ENCODE measurements at places on chromosomes 3 and 15.

GRCh38 chr3:10405816-10406215, 84.9 kb upstream of the SEC13 start:
- DNase-seq, result no peak

DNA sequence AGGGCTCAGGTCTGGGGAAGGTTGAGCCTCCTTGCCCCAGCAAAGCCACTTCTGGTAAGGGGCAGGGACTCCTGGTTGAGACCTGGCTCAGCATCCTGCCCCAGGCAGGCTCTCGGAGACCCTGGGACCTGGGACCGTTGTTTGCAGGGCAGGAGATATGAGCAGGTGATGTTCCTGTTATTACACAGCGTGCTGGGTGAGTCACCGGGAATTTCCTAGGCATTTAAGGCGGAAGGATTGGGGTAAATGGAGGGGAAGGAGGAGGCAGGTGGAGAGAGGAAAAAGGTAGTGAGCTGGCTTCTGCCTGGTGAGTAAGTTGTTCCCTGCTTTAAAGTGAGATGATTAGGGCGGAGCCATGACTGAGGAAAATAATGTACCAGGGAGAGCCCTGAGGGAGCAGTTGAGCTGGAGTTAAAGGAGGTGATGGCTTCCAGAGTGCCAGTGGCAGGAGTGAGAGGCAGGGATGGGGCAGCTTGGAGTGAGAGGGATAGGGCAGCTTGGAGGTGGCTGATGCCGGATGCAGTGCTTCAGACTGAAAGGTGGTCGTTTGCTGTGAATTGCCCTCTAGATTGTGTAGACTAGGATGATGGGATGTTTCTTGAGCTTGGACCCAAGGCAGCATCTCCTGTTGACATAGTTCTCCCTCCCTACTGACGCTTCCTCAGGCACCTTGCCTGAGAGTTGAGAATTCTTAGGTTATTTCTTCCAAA, 79.4 kb downstream of the AAGAB start:
- DNase-seq, result no peak

DNA sequence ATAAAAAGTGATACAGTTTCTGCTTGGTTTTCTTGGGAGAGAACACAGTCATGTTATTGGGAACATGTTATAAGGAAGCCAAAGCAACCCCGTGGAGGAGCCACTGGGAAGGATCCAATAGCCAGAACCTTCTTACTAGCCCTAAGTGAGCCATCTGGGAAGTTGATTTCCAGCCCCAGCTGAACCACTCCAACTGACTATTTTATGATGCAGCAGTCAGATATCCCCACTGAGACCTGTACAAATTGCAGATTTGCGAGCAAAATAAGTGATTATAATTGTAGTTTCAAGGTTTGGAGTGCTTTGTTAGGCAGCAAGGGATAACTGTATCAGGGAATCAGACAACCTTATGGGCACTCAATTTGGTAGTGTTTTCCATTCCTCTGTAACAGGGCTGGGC, 43.3 kb upstream of the ZPLD1 start:
- no peak for DNase-seq

DNA sequence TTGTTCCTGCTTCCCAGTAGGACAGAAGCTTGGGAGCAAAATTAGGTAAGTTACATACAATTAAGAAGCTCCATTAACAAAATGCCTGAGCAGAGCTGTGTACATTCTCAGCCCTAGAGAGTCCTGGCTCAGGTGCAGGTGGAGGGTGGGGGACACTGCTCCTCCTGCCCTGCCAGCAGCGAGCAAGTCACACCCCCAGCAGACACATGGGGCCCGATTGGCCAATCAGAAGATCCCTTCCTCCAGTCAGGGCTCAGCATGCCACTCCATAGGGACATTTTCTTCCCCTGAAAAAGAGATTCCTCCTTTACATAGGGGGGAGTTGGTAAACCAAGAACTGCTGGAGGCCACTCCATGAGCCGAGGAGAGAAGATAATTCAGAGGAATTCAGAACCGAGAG, 62.1 kb downstream of the PLXNA1 start:
- no peak for DNase-seq

GRCh38 chr3:17554078-17554477, 188.4 kb downstream of the TBC1D5 start:
- DNase-seq, result no peak

GRCh38 chr3:37626736-37627565, 234.7 kb upstream of the CTDSPL start:
- DNase-seq, result no peak

DNA sequence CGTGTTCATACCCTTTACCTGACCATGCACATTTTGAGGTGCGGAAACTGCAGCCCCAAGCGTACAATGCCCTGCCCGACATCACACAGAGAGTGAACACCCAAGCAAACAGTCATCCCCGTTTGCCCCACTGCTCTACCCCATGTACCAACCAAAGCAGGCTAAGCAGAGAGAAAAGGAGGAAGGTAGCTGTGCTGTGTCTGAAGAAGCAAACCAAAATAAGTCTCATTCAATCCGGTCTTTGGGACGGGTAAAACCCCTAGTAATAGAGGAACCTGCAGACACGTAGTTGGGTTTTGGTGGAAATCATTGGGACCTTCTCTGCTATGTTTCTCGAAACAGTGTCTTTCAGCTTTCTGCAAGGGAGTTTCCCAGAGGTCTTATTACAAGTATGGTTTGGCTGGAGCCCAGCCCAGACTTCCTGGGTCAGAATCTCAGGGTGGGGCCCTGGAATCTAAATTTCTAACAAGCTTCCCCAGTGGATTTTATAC, 164.6 kb upstream of the HES1 start:
- DNase-seq, result peak; percentile 81

- DNase-seq, result no peak
These were observed 16.0 kb downstream of the SEC61A1 start for GRCh38 chr3:128068156-128068620.

- DNase-seq, result no peak
These were observed 104.8 kb downstream of the FILIP1L start for GRCh38 chr3:100009276-100010086.

DNA sequence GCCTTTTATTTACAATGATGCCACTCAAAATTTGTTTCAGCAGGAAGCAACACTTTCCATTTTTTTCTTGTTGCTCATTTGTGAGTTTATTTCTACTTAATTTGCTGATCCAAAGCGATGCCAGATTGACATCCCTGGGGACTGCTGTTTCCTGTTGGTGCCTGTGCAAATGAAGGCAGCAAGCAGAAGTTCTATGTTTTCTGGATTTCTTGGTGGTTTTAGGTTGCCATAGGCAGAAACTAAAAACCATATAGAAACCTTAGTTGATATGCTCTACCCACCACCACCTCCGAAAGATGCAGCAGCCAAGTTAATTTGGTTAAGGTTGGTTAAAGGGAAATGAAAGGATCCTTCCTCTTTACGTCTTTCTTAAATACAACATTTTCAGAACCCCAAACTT, 356.2 kb downstream of the RBMS3 start:
- DNase-seq, result no peak

GRCh38 chr15:61069394-61070075, 159.6 kb downstream of the RORA start:
- DNase-seq, result no peak

GRCh38 chr3:16313886-16314645, 49.1 kb downstream of the OXNAD1 start:
- DNase-seq, result no peak

DNA sequence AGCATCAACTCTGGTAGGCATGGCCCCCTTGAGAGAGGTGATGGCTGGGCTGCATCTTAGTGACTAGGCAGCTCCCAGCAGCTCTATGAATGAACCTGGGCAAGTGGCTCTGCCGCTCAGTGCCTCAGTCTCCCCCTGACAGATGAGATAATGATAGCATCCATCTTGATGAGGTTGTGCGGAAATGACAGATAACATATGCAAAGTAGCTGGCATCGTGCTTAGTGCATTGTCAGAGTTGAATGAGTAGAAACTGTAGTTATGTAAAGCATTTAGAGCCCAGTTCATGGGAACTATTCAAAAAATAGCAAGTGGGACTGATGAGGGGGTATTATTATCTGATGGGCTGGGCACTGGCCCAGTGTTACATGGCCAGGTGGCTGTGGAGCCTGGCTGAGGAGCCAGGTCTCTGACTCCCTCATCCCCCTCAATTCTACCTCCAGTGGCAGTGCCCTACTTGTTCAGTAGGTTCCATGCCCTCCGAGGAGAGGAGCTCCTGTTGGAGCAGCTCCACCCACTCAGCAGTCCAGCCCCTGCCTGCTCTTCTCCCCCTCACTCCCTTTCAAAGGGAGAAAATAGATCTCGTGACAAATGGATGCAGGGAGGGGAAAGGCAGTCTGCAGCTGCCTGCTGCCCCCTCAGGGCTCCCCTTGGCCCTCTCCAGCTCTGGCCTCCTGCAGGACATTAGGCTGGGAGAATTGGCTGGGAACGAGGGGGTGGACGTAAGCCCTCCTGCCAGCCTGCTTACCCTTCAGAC, 6.6 kb downstream of the PRKCD start:
- no peak for DNase-seq

DNA sequence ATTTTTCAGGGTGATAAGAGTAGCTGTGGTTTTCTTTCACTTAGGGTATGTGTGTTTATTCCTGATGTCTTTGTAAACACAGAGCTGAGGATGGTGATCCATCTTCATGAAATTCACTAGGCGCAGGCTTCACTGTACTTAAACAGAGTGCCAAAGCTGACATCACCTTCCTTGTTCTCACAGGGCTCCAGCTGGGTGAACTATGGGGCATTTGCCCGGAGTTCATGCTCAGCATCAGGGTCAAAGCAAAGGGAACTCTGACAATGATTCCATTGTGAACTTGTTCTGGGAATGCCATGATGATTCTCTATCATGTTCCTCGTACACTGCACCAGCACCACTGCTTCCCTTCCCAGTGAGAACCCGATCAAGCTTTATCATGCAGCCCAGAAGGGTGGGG, 184.8 kb upstream of the P2RY1 start:
- DNase-seq, result no peak

DNA sequence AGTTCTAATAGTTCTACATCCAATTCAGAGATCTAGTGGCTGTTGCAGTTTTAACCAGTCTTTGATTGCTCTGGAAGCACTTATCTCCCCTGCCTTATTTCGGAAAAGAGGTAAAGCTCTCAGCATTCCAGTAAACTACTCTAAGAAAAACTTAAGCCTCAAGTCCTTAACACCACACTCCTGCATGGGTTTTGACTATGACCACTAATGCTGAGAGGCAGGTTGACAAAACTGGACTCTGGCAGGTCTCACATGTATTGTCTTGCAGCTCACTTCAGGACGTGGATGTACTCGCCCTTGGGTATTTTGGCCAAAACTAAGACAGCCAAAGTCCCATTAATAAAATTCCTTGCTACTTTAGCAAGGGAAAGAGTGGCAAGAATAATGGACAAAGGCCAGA, 405.9 kb upstream of the GRM7 start:
- no peak for DNase-seq

DNA sequence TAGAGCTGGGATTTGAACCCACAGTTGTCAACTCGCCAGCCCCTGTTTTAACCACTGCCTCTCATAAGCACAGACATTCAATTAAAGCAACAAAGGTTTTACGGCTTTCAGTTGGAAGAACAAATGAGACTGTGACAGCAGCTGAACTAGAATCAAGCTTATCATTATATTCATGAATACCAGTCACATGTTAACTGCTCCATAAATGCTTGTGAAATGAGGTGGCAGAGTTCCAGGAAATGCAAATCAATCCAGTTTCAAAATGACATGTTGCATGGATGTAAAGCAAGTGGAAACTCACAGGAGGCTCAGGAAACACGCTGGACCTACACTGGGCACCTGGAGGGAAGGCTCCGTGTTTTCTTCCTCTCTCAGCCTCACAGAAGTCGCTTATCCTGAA, 3.9 kb downstream of the GP5 start:
- no peak for DNase-seq

DNA sequence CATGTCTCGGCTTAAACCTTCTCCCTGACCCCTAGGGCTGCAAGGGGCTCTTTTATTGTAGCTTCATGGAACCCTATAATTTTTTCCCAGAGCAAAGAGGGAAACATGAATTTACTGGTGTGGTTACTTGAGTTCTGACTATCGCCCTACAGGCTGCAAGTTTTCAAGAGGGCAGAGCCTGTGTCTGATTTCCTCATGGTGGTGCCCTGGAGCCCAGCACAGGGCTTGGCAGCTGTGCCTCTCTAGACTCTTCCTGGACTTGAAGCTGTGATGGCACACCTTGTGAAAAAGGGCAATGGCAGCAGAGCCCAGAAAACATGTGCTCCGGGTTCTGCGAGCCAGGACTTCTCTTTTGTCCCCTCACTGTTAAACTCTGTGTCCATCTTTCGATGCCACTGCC, 34.2 kb upstream of the TF start:
- DNase-seq, result no peak

- DNase-seq, result no peak
These were observed 96.2 kb upstream of the PLCL2 start for GRCh38 chr3:16788440-16789056.

- no peak for DNase-seq
These were observed 55.8 kb downstream of the OSBPL10 start for GRCh38 chr3:31925271-31925630.

DNA sequence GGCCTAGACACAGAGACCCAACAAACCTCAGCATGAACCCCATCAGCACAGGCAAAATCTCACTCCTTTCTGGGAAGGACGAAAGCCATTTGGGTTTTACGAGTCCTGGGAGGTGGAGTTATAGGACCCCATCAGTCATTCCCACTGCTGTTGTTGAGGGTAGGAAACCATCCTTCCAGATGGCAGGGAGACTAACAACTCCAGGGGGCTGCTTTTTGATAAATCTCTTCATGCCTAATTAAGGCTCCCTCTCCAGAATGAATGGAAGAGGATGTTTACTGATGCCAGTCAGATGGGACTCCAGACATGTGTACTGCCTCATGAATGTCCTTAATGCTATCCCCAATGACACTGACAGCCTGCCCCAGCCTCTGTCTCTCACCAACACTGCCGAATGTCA, 75.3 kb downstream of the ST8SIA2 start:
- no peak for DNase-seq

DNA sequence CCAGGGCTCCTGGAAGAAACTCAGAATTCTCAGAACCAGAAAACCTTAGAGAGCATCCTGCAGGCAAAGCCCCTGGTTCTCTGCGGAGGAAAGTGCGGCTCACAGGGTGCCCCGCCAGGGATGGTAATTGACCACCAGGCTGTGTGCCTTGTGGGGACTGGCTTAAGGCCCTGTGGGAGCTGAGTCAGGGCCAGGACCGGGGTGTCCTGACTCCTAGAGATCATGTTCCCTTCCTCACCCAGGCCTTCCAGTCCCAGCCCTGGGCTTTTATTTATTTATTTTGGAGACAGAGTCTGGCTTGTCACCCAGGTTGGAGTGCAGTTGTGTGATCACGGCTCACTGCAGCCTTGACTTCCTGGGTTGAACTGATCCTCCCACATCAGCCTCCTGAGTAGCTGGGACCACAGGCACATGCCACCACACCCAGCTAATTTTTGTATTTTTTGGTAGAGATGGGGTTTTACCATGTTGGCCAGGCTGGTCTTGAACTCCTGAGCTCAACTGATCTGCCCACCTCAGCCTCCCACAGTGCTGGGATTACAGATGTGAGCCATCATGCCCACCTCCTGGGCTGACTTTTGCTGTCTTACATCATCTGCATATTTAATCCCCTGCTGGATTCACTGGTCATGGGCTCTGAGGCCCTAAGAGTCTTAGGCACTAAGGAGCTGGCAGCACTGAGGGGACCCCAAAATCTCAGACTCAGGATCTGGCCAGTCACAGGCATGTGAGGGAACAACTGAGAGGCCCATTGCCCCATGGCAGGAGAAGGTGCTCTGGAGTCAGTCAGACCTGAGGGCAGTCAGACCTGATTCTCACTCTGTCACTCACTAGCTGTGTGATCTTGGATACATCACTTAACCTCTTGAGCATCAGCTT, 20.4 kb upstream of the LAMP3 start:
- no peak for DNase-seq

GRCh38 chr15:28990390-28990789, 104.6 kb downstream of the APBA2 start:
- DNase-seq, result no peak

Data from transverse colon (tissue), 4 donors.